ENCODE measurements at places on chromosomes 11 and 22.

DNA sequence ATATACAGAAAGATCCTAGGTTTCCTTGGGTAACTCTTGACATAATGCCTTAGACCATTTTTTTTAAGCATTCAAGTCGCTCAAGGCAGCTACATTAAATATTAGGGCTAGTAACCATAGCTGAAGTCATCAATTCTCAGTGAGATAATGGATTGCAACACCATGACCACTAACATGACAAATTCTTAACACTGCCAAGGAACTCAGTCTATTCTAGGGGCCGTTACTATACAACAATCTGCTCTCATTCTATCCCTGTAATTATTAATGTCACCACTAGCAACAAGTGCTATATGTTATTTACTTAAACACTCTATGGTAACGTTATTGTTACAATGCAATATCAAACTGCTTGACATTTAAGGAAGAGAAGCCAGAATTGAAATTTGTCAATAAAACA is 3.2 kb upstream of the STK33 start:
- DNase-seq, result no peak

DNA sequence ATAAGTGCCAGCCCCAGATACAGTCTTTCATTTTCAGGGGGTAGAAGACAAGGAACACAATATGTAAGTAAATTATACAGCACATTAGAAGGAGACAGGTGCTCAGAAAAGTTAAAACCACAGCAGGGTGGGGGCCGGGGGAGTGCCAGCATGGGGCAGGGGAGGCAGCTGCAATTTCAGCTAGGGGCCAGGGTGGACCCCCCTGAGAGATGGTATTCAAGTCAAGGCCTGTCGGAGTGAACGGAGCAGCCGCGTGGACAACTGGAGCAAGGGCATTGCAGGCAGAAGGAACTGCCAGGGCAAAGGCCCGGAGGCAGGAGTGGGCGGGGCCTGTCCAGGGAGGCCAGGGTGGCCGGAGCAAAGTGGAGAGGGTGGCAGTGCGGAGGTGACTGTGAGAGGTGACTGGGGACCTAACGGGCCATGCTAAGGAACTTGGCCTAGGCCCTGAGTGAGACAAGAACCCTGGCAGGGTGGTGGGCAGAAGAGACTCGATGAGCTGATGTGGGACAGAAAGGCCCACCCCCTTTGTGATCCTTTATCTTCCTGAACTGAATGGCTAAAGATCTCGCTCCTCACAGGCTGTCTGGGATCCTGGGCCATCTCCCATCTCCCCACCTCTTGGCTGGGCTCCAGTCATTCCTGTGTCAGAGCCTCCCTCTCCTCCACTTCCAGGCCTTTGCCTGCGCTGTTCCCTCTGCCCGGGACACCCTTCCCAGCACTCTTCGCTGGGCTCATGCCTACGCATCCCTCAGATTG is 22.4 kb upstream of the FLRT1 start:
- DNase-seq, result no peak

DNA sequence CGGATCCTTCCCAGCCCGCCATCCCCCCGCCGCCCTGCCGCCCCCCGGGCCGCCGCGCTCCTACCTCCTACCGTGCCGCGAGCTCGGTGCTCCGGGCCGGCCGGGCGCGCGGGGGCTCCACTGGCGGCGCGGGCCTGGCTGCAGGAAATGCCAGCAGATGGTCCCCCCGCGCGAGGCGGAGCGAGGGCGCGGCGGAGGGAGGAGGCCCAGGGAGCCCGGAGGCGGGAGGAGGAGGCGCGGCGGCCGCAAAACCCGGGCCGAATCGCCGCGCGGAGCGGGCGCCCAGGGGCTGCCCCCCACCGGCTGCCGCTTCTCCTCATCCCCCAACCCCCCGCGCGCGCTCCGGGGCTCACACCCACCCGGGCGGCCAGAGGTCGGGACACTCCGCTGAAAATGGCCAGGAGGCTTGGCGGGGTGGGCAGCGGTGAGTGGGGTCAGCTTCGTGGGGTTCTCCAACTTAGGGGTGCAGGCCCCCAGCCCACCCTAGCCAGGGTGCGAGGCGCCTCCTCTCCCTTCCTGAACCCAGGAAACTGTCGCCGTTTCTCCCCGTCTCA is at the start of gene OSBPL5:
TSS of gene OSBPL5 (minus strand) at position 159 of the 554 bp plus-strand sequence. CDS start 36,162 bp downstream, outside the sequence.
- peak; percentile 26 for DNase-seq

GRCh38 chr22:35928285-35928798 is 100.3 kb downstream of the RBFOX2 start:
- DNase-seq, result no peak

DNA sequence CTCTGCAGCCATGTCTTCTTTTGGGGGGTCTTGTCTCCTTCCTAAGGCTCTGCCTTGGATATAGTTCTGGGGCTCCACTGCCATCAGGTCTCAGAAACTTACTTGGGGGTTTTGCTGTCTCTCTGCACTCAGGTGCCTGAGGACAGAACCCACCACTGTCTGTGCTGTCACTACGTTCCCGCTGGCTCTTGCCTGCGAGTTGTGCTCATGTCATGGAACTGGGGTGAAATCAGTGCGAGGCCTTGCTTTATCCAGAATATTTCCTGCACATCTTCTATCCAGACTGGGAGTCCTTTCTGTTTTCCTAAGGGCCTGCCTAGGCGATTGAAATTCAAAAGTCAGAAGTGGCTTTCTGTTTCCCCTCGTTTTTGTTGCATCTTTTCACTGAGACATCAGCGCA is 6.6 kb upstream of the USP2 start:
- no peak for DNase-seq

GRCh38 chr11:75582895-75583717 is 21.1 kb downstream of the SERPINH1 start:
- no peak for DNase-seq

All from stimulated activated CD4-positive, alpha-beta T cell treated with anti-CD3 and anti-CD28 coated beads, Interleukin-1b, Interleukin-23, amount 100 ng/mL, for 1 hour (primary cell).